ENCODE measurements at places on chromosomes 2 and 18. TPM values are rescaled to one million over a fixed set of nuclear protein-coding genes. Genes with fewer than 3 reads are reported as not detected.

The GREB1 gene
- 4.0 TPM for total RNA-seq

DNA sequence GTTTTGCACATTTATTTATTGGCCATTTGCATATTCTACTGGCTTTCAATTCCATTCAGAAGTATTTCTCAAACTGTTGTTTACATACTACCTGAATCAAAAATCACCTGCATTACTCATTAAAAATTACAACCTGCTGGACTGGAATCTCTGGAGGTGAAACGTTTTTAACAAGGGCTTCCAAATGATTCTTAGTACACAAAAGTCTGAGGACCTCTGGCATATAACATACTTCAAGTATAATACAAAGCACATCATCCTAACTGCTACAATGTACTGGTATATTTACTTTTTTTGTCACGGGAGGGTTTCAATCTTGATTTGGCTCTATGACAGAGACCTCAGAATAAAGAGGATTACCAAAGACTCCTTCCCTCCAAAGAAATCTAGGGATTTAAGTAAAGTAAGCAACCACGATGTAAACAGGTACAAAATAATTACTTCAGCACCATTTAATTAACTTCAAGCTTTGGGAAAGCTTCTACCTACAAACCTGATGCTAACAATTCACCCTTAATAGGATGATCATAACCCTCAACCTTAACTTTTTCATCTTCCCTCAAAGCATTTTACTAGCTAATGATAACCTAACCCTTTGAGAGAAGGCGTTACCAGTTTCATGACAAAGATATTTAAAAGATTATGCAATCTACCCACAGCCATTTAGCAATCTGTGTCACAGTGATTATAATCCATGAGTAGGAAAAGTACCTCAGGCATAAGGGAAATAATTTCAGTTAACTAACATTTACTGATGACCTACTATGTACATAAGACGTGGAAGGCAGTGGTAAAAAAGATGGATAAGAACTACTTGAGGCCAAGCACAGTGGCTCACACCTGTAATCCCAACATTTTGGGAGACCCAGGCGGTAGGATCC, 24.7 kb downstream of the ATAD2B start:
- no peak overlapping the region for H3K27ac ChIP-seq
- no peak for DNase-seq
- no peaks in the 10 kb centered on the region for H3K36me3 ChIP-seq
- no peaks in the 10 kb centered on the region for H3K4me1 ChIP-seq
- H3K4me3 ChIP-seq: no peak overlapping the region

The SH3RF3 gene
- total RNA-seq: 2.1 TPM

DNA sequence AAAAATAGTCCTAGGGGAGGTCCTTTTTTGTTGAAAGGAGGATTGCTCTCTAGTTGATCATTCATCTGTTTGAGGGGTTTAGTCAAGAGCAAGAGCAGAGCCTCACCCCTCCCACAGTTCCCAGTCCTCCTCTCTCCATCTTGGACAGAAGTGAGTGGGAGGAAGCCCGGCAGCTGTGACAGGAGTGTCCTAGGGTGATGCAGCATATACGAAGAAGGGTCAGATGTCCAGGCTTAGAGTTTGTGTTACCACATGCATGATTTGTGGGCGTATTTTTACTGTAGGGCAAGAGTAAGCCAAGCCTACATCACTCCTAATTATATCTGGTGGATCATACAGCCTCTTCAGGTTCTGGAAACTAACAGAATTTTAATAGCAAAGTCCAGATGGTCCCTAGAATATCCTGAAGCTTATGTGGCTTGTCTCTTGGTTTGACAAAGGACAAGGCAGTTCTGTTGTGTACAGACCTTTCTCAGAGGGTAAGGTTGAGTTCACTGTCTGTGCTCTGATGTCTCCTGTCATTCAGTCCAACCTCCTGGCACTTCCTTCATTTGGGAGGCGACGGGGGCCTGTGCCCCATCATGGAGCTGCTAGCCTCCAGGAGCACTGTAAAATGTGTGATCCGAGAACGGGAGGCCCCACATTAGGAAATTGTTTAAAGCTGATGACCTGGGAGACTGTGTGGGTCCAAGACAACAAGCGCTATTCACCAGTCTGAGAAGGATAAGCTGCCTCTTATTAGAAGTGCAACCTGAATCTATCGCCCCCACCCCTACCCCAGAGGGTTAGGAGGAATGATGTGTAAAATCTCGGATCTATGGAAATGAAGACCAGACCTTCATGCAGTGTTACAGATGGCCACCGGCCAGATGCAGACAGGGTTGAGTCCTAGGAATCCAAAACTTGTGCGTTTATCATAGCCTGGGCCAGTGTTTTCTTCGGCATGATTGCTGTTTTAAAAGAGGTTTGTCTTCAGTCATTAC, 6.9 kb downstream of the CEP68 start:
- no peak for DNase-seq
- no peak overlapping the region for H3K4me3 ChIP-seq
- H3K36me3 ChIP-seq: no peaks in the 10 kb centered on the region
- peaks cover 4% of the 10 kb centered on the region for H3K4me1 ChIP-seq

Data from hepatocyte (in vitro differentiated cells).